ENCODE measurements at places on chromosomes 7 and 10.

GRCh38 chr7:32126843-32127242, 56.6 kb upstream of the PDE1C start:
- DNase-seq = no peak

GRCh38 chr10:131567279-131568162, 256.0 kb upstream of the TCERG1L start:
- no peak for DNase-seq

DNA sequence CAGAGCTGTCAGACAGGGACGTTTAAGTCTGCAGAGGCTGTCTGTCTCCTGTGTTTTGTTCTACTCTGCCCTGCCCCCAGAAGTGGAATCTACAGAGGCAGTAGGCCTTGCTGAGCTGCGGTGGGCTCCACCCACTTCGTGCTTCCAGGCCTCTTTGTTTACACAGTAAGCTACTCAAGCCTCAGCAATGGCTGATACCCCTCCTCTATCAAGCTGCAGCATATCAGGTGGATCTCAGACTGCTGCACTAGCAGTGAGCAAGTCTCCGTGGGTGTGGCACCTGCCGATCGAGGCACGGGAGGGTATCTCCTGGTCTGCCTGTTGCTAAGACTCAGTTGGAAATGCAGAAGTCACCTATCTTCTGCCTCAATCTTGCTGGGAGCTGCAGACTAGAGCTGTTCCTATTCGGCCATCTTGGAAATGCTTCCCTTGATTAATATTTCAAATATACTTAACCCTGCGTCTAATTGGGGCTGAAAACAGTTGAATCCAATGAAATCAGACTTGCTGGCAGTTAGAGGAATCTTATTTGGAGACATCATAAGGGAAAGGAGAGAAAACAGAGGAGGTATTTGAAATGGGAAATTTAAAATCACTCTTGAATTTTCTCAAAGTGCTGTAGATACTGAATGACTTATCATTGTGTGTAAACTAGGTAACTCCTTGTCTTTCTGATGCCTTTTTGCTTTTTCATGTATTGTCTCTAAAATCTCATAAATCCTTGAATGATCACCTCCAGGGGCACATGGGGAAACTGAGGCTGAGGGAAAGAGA, 13.8 kb upstream of the CYP3A5 start:
- no peak for DNase-seq

DNA sequence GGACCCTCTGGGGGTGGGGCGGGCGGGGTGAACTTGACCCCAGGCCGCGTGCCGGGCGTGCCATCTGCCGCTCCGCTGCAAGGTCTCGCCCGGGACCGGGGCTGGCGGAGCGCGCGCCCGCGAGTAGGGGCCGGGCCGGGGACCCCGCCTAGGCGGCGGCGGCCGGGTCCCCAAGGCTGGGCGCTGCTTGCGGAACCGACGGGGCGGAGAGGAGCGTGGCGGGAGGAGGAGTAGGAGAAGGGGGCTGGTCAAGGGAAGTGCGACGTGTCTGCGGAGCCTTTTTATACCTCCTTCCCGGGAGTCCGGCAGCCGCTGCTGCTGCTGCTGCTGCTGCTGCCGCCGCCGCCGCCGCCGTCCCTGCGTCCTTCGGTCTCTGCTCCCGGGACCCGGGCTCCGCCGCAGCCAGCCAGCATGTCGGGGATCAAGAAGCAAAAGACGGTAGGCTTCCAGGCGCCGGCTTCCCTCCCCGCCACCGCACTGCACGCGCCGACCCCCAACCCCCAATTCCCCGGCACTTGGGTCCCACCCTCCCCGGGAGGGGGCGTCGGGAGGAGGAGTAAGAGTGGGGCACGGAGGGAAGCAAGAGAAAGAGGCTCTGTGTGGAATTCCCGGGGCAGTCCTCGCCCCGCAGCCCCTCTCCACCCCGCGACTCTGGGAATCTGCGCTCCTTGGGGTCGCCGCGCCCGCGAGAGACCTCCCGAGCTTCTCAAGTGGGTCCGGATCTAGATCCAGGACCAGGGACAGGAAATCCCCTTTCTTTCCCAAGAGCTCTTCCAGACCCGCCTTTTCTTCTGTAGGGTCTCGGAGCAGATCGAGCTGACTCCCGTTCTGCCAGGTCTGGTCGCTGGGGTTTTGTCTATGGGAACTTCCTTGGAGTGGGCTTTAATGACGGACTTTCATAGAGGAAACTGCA, at the start of gene PAPSS2:
Gene PAPSS2 (plus strand): TSS at position 308 of the 913 bp plus-strand sequence. CDS start 104 bp downstream, at position 412.
- DNase-seq = no peak

GRCh38 chr10:76296957-76297356, 865.5 kb downstream of the LRMDA start:
- no peak for DNase-seq

- no peak for DNase-seq
Observed at GRCh38 chr10:132841615-132841975, 55.6 kb upstream of the NKX6-2 start.

DNA sequence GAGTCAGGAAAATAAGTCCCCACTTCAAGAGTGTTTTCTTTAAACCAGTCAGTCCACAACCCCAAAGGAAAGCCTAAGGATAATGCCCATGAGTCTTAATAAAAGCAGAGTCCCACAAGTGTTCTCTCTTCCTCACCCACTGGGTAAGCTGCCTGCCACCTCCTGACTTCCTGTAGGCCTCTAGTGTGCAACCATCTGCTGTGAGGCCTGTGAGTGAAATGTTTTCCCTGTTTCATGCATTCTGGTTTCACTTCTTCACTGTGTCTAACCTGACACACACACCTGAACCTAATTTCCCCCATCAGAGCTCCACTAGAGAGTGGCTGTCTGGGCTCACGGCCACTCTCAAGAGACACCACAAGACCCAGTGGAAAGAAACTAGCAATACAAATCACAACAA, 38.9 kb upstream of the GDF10 start:
- no peak for DNase-seq

- DNase-seq = no peak
Observed at GRCh38 chr10:52313256-52313932, 687 bp upstream of the DKK1 start.

GRCh38 chr10:131857156-131858117, 43.4 kb upstream of the PPP2R2D start:
- no peak for DNase-seq

Measured in activated CD8-positive, alpha-beta memory T cell treated with anti-CD3 and anti-CD28 coated beads for 1 hour (primary cell).